ENCODE measurements at places on chromosomes 12 and 14.

DNA sequence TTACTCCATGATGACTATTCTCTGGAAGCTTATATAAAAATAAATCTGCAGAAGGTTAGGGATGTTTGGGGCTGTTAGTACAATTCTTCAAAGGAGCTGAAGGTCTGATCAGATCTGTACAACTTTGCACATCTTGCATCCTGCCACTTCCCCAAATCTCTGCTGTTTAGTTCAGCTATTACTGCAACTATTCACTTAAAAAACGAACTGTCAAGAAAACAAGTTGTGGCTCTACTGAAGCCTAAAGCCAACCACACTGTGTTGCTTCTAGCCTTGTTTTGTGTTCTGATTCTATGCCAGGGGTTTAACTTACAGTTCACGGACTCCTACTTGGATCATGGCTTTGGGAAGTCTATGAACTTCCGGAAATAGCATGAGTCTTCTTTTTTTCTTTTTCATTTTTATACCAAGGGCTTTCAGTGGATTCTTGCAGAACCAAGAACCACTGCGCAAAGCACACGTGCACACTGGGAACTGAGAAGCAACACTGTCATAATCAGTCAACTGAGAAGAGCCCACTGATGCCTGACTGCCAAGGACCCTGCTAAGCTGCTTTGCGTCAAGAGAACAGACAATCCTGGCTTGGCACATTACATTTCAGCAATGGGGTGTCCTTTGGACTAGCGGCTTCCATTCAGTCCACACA is 66.3 kb upstream of the EEA1 start:
- DNase-seq = no peak

DNA sequence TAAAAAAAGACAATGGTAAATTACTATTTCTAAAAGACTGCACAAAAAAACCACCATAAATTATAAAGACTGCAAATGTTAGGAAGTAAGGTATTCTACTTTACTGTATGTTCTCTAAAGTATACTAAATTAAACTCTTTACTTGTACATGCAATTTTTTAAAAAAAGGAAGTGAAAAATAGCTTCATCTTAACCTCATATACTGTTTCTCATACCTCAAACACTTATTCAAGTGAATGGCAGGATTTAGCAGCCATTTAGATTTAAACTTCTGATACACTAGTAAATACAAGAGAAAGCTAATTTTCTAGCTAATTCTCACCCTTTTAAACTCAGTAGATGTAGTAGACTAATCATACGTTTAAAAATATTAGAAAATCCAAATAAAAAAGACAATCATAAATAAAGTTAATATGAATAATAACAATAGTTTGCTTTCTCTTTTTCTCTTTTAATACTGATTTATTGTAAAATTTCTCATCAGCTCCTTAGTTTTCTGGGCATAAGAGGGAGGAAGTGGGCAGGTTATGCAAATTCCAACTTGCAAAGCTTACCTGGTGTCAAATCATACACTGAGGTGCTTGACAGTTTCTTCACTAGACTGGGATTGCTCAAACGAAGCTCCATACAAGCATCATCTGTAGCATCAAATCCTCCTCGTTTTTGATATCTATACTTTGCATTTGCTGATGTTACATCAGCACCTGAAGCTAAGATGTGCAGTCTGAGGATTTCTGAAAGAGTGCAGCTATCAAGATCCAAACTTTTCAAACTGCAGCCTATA is 71.0 kb upstream of the CFL2 start:
- no peak for DNase-seq

- DNase-seq = peak; percentile 12
Observed at GRCh38 chr12:87820524-87821202, 208.5 kb downstream of the C12orf50 start.

GRCh38 chr12:2160043-2160442 is 107.3 kb downstream of the CACNA1C start:
- no peak for DNase-seq

- DNase-seq = no peak
Observed at GRCh38 chr14:101174980-101175606, 271.6 kb upstream of the RTL1 start.

DNA sequence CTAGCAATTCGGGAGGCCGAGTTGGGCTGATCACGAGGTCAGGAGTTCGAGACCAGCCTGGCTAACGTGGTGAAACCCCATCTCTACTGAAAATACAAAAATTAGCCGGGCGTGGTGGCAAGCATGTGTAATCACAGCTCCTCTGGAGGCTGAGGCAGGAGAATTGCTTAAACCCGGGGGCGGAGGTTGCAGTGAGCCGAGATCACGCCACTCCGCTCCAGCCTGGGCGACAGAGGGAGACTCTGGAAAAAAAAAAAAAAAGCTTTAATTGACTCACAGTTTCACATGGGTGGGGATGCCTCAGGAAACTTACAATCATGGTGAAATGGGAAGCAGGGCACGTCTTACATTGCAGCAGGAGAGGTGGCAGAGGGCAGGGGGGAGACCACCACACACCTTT is 30.6 kb upstream of the SLC2A3 start:
- DNase-seq = no peak

DNA sequence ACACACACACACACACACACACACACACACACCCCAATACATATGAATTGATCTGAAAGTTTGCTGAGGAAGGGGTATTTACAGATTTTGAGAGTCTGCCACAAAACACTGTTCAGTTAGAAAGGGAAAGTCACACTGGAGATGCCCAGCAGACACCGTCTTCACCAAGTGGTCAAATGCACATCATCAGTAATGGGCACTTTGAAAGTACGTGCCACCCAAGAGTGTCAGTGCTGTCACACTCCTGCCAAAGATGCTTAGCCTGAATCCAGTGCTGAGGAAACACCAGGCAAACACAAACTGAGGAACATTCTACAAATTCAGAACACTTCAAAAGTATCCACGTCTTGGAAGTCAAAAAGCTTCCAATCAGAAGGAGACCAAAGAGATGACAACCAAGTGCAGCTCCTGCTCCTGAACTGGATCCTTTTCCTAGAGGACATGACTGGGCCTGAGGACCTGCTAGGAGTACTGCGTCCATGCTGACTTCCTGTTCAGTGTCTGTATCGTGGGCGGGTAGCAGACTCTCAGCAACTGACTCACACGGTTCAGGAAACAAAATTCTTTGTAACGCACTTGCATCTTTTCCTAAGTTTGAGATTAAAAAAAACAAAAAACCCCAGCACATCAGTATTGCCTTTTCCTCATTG is 18.6 kb downstream of the PSMC1 start:
- DNase-seq = peak; percentile 64

- no peak for DNase-seq
Observed at GRCh38 chr12:123498126-123498825, 35.2 kb downstream of the RILPL1 start.

- DNase-seq = no peak
Observed at GRCh38 chr12:11542599-11542998, 106.9 kb upstream of the ETV6 start.

DNA sequence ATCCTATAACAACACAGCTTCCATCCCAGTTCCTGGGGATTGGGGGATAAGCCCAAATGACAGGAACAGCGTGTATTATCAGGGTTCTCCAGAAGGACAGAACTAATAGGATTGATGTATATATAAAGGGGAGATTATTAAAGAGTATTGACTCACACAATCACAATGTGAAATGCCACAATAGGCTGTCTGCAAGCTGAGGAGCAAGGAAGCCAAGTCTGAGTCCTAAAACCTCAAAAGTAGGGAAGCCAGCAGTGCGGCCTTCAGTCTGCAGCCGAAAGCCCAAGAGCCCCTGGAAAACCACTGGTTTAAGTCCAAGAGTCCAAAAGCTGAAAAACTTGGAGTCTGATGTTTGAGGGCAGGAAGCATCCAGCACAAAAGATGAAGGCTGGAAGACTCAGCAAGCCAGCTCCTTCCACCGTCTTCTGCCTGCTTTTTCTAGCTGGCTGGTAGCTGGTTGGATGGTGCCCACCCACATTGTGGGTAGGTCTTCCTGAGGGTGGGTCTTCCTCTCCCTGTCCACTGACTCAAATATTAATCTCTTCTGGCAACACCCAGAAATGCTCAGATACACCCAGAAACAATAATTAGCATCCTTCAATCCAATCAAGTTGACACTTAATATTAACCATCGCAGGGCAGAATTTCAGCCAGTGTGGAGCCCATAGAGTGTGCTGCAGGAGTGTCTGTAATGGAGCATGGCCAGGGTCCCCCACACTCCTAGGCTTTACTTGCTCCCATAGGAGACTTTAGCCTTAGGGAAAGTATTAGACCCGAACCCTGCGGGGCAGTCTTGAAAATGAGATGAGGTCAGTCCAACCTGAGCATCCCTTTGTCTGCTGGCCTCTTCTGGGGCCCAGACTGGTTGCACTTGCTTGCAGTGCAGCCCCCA is 111.1 kb downstream of the SINHCAF start:
- no peak for DNase-seq

GRCh38 chr14:64574371-64575107 is 24.8 kb downstream of the PPP1R36 start:
- no peak for DNase-seq

- no peak for DNase-seq
Observed at GRCh38 chr14:29453045-29453444, 474.6 kb downstream of the PRKD1 start.

- no peak for DNase-seq
Observed at GRCh38 chr14:103209506-103209905, 86.2 kb downstream of the TNFAIP2 start.

DNA sequence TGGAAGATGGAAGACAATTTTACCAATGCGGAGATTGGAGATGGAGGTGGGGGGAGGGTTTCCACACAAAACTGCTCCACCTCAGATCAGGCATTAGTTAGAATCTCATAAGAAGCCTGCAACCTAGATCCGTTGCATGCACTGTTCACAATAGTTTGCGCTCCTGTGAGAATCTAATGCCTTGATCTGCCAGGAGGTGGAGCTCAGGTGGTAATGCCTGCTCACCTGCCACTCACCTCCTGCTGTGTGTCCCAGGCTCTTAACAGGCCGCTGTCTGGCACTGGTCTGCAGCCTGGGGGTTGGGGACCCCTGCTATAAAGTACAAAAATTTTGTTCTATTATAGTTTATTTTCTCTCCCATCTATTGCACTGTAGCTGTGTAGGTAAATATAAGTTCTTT is 84.9 kb upstream of the FOXG1 start:
- no peak for DNase-seq

DNA sequence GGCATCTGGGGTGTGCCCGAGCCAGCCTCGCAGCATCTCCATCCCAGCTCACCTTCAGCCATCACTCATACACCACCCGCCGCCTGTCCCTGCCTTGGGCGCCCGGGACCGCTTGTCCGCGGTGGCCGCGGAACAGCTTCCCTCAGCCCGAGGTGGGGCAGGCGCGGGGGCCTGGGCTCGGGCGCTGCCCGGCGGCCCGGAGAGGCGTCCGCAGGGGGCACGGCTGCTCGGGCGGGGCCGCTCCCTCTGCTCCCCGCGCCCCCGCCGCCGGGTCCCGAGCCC is 430 bp downstream of the SLC41A2 start:
- DNase-seq = no peak

DNA sequence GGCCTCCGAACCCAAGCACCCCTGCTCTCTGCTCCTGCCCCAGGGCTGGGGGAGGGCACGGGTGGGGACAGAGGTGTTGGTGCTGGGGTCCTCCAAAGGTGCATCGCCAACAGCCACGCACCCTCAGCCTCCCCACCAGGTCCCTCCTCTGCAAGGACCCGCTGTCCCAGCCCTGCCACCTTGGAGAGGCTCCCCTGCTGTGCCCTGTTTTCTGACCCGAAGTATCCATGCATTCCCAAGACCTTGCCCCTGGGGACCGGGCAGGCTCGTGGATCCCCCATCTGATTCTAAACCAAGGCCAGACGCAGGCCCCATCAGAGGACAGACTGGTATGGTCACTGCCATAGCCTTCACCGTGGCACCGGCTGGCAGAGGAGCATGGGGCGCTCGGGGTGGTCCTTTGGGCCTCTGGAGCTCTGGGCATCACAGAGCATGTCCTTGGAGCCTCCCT is 22.7 kb upstream of the BEGAIN start:
- no peak for DNase-seq

- no peak for DNase-seq
Observed at GRCh38 chr14:75667099-75667765, 6.2 kb downstream of the TTLL5 start.

- DNase-seq = peak; percentile 75
Observed at GRCh38 chr12:120356567-120357030, 12.4 kb downstream of the MSI1 start.

- DNase-seq = no peak
Observed at GRCh38 chr14:38710196-38710595, 392.8 kb downstream of the SEC23A start.

GRCh38 chr14:23023022-23023794 is 11.5 kb downstream of the PSMB5 start:
- no peak for DNase-seq

DNA sequence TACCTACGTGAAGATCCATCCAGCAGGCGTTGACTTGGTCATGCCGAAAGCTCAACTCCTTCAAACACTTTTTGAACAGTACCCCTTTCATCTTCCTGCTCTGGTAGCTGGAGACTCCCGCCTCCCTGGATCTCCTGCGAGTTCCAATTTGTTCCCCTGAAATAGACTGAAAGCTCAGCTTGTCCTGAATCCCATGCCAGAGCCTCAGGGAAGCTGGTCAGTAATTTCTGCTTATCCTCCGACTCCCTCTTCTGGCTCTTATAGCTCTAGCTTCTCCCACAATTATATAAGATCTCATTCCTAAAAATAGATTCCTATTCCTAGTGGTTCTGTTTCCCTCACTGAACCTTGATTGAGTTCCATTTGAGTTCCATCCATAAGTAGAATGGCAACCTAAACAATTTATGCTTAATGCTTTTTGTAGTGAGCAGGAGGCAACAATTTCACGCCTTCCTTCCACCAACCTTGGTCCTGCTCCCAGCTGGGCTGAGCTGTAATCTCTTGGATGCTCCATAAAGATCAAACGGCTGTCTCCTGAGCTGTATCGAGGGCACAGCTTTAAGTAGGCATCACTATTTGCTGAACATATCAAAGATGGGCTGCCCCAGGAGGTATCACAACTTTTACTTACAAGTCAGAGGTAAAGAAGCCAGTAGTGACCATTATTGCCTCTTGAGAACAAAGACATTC is 8.0 kb upstream of the TMEM132C start:
- DNase-seq = no peak

DNA sequence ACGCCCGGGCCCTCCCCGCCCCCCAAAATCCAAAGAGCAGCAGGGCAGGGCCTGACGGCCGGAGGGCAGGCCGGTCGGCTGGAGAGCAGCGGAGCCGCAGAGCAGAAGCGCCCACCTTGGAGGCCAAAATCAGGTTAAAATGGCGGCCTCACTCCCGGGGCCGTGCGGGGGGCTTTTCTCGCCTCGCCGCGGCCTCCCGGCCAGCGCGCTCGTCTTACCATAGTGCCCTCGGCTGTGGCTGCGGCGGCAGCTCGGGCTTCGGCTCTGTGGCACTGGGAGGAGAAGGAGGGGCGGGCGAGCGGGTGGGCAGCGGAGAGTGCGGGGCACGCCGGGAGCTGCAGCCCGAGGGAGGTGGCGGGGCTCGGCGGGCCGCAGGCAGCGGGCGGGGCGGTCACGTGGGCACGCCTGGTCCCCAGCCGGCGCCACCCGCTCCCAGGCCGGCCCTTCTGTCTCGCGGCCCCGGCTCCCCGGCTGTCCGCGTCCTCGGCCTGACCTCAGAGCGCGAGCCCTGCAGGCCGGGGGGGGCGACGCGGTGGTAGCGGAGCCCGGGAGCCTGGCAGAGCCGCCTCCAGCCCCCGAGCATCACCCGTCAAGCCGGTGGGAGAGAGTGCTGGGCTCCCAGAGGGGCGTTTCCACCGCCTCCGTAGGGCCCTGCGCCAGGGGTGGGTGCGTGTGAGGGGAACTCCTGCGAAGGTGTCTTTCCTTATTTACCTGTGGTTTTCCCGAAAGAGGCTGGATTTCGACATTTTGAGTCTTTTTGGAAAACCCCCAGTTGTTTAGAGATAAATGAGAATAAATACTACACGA is at the start of gene CFL2:
CFL2 (minus strand) TSS at position 274 of the 807 bp plus-strand sequence; CDS start at position 221, 53 bp downstream.
- peak; percentile 47 for DNase-seq
